Right cardiac atrium (tissue), 5 donors: ENCODE measurements at places on chromosomes 4 and X.

DNA sequence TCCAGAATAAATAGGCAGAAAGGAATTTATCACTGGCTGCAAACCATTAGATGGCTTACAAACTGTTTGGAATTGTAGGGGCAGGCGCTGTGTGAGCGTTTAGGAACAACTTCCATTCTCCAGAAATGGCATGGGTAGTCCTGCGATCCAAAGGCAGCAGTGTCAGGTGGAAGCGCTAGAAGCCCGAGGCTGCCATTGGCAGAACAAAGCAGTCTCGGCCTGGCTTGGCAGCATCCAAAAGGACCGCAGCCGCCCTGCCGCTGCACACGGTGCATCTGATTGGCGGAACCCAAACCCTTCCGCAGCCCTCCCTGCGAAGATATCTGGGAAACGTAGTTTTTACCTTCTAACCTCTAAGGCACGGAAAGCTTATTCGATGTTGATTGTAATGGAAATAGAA is 23.6 kb upstream of the YTHDC1 start:
- peak; percentile 92 for DNase-seq

DNA sequence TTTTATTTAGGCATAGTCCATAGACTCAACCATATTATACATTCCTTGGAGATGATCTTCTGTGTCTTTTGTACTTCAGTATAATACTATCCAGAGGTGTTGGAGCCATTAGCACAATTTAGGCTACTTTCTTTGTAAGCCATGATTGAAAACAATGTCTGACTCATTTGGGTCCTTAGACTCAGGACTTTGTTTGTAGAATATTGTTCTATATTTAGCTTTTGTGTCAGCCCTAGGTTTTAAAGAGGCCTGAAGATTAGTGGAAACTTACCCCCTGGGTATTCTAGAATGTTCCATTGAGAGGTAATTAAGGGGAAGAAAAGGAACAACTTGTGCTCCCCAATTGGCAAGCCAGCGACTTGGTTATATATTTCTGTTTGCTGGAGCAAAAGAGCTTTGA is 145.2 kb upstream of the SCML1 start:
- DNase-seq = no peak

- no peak for DNase-seq
Measured at GRCh38 chr4:109803924-109804571, 2.2 kb upstream of the CFI start.

GRCh38 chr4:10491401-10491800 is 34.2 kb upstream of the ZNF518B start:
- no peak for DNase-seq

DNA sequence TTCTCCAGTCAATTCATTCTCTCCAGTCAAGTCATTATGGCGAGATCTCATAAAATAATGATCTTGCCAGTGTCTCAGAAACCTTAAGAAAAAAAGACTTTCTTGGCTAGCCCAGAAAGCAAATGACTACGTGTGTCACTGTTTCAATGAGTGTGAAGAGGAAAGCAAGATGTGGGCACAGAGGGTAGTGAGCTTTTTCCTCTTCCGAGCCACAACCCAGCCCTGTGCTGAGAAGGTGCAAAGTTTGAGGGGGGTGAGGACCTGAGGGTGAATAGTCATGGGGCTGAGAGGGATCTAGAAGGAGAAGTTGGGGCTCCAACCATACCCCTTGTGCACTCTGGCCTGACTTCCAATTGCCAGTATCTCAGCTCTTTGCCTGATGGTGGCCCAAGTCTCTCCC is 85.6 kb upstream of the EGFL6 start:
- DNase-seq = no peak

GRCh38 chr4:124504431-124504830 is 208.1 kb downstream of the ANKRD50 start:
- no peak for DNase-seq

DNA sequence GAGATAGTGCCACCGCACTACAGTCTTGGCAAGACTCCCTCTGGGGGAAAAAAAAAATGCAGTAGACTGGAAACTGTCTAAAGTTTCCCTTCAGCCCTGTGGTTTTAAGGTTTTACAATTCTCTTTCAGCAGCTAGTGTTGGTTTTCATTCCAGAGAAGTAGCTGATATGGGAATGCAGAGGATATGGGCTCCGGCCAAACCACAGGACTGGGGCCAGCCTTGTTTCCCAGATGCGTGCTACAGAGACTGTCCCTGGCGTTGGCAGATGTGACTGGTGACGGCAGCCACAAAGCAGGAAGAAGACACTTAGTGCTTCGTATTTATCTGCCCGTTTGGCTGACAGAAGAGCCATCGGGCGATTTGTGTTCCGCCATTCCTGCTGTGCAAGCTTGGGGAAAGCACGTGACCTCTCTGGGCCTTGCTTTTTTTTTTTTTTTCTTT is 43.2 kb downstream of the ZBTB49 start:
- DNase-seq = peak; percentile 89

- DNase-seq = no peak
Measured at GRCh38 chr4:7960790-7961655, 21.4 kb upstream of the AFAP1 start.

DNA sequence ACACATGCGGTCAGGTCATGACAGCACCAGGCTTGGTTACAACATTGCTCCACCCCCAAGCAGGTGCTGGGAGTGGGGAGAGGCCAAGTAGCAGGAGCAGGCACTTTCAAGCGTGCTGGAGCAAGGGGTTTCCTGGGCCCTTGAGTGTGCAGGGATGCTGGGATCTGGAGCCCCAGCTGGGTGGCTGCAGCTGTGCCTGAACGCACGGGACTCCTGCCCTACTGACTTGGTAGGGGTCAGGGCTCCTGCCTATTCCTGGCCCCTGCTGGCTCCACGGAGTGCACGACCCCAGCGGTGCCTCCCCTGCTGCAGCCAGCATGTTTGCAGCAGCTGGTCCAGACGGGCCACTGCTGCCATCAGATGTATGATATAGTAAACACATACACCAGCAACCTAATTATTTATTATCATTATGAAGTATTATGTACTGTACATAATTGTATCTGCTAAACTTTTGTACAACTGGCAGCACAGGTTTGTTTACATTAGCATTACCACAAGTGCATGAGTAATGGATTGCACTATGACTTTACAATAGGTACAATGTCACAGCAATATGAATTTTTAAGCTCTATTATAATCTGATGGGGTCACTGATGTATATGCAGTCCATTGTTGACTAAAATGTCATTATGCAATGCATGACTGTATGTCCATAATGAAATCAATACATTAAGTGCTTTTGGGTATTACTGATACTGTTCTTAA is 620.6 kb downstream of the RAPGEF2 start:
- DNase-seq = no peak

- no peak for DNase-seq
Measured at GRCh38 chr4:7862561-7863192, 77.0 kb downstream of the AFAP1 start.

DNA sequence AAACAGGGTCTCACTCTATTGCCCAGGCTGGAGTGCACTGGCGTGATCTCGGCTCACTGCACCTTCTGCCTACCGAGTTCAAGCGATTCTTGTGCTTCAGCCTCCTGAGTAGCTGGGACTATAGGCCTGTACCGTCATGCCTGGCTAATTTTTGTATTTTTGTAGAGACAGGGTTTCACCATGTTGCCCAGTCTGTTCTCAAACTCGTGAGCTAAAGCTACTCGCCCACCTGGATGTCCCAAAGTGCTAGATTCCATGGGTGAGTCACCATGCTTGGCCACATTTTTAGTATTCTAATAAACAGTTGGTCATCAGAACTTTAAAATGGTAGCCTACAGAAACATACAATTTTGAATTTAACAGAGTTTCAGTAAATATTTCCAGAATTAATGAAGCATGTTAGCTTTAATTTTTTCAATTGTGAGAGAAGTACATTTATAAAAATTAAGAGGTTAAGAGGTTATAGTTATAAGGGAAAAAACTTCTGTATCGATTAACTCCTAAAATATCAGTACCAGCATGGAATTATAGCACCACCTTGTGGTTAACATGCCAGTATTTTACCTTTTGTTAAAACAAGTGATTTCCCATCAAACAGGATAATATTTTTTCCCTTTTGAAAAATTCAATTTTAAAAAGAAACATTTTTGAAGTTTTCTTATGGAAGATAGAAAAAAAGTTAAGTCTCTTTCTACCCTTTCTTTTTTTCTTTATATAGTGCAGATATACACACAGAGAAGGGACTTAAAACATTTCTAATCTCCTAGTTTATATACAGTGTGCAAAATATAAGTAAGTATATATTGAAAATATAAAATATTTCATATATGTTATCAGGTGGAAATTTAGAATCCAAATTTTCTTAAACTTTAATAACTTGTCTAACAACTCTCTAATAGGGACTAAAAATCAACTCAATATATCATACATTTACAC is 35.4 kb downstream of the CEP44 start:
- no peak for DNase-seq

DNA sequence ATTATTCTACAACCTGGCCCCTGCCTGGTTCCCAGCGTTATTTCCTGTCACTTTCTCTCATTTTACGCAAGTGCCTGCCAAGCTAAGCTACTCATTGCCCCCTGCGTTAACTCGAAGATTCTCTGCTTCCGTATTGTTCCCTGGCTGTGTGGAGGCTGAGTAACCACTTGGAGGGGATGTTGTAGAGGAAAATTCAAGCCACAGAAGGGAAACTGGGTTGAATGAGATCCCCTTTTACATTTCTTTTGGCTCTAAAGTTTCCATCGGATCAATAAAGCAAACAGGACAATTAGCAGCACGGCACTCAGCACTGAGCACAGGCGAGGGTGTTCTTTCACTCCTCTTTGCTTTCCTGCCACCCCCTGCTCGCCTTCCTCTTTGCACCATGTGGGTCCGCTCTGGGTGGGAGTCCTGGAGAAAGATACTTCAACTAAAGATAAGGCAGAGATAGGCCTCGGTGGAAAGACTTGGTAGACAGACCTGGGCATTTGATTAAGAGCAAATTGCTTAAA is 4.2 kb upstream of the TMSB4X start:
- DNase-seq = no peak

DNA sequence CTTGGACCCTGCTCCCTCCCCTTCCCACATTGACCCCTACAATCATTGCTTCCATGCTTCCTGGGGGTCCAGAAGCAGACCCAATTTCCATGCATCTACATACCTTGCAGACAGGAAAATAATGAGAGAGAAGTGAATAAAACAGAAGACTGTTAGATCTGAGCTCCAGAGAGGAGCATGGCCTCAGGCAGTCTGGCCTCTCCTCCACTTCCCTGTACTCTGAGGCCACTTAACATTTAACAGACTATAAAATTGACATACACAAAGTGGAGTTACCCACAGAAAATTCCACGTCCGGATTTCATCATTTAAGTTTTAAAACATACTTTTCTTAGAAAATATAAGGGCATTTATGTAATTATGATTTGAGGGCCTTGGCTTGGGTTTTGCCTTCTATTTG is 2.1 kb upstream of the PRSS12 start:
- no peak for DNase-seq

DNA sequence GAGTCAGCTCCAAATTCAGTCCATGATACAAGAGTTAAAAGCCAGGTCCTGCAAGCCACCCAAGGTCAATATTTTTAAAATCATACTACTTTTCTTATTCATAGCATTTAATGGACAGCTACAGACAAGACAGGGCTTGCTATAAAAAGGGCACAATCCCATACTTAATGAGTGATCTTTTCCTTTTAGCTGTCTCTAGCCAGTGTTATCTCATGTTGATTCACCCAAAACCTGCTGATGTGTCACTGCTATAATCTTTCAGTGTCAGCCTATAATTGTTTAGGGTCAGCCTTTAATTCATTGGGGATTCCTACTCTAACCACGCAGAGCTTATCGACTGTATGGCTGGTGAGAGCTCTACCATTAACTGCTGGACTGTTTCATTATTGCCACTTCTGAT is 51.2 kb upstream of the HCCS start:
- no peak for DNase-seq

- DNase-seq = no peak
Measured at GRCh38 chrX:38275615-38276014, 51.7 kb downstream of the RPGR start.

DNA sequence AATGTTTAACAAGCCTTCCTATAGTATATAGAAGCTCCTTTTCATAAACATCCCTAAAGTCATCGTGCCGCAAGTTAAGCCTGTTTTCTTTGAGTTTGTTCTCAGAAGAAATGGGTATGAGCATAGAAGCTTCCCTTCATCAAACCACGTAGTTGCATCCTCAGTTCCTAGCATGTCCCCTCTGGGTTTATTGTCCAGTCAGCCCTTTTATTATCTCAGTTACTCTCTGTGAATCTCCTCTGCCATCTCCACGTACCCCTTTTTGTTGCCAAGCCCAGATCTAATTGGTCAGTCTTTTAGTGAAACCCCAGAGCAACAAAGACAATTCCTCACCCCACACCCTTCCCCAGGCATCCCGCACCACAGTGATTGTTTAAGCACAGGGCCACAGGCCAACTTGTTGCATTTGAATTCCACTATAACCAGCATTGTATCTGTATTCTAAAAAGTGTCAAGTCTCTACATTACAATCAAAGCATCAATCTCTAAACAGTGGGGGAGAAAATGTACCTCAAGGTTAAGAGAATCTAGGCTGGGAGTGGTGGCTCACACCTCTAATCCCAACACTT is 12.4 kb upstream of the TRIM2 start:
- no peak for DNase-seq

DNA sequence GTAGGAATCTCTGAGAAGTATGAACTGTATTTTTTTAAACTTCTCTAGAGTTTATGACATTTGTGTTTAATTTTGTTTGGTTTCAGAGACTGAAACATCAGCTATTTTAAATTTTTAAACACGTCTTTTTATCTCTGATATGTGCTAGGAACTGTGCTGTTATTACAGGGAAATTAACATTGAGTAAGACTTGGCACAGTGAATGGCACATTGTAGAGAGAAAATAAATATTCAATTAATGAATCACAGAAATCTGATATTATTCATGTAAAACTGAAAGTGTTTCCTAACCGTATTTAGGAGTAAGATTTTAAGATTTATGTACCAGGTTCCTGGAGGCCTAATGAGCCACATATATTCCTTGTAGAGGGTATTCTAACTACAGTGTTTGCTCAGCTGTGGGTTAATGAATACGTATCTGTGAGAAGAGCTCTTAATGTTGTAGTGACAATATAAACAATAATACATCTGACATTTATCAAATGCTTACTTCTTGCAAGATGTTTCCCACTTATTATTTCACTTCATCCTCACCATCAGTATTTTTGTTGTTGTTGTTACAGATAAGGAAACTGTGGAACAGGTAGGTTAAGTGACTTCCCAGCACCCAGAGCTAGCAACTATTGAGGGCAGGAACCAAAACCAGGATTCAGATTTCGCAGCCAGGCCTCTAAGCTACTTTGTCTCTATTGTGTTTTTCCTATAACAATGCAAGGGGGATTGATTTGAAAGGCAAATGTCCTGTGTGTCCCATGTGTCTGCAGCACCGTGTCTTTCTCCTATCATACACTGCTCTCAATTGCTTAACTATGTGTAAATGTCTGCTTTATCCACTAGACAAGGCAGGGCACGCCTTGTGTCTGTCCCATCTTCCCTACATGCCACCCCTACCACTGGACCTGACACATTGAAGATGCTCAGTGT is 121.1 kb upstream of the FAM9C start:
- DNase-seq = no peak
